ENCODE measurements at places on chromosomes 11 and 22.

DNA sequence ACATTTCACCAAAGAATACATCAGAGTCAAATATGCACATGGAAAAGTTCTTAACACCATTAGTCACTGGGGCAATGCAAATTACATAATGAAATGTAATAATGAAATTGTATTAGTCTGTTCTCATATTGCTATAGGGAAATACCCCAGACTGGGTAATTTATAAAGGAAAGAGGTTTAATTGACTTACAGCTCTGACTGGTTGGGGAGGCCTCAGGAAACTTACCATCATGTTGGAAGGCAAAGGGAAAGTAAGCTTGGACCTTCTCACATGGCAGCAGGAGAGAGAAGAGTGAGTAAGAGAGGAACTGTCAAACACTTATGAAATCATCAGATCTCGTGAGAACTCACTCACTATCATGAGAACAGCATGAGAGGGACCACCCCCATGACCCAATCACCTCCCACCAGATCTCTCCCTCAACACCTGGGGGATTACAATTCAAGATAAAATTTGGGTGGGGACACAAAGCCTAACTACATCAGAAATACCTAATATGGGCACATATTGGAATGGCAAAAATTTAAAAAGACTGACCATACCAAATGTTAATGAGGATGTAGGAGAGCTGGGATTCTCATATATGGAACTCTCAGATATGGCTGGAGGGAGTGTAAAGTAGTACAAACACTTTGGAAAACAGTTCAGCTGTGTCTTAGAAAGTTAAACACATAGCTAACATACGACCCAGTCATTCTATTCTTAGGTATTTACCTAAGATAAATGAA is 65.1 kb upstream of the CD44 start:
- DNase-seq = no peak

DNA sequence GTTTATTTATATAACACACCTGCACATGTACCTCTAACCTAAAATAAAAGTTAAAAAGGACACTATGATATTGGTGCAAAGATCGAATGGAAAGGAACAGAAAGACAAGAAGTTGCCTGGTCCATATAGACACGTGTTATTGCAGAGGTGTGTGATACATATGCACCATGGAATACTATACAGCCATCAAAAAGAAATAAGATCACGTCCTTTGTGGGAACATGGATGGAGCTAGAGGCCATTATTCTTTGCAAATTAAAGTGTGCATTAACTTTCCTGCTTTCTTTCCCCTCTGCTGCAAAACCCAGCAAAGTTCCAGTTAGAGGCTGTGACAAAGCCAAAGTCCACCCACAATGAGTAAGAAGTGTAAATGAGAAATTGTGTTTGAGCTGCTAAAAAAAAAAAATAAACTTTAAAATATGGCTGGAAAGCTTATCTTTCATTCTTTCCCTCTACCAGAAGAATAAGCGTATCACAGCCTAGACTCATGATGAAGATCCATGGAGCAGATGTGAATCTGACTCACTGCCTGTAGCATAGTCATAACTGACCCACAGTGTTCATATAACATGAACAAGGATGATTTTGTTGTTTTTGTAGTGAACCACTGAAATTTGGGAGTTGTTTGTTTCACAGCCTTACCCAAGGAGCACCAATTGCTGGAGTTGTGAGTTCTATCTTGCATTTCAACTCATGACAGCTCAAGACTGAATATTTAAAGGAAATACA is 9.6 kb downstream of the OR52K1 start:
- no peak for DNase-seq

DNA sequence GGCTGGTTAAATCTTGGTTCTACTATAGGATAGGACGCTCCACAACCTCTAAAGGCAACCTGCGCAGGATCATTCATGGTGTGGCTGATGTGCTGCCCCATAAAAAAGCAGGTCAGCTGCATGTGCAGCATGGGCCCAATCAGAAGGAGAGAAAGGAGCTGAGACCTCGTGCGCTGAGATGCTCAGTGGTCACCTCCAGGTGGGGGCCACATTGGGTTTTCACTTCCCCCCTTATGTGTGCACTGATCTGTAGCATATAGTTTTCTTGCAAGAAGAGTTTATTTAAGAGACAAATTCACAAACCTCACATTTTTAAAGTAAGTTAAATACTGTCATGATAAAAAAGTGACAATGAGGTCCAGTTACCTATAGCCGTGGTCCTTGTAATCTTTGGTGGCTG is 24.3 kb downstream of the SERPIND1 start:
- no peak for DNase-seq

GRCh38 chr11:57320719-57321387 is 3.9 kb downstream of the TNKS1BP1 start:
- no peak for DNase-seq

- DNase-seq = no peak
Measured at GRCh38 chr11:92607969-92608722, 361.3 kb upstream of the MTNR1B start.

- DNase-seq = no peak
Measured at GRCh38 chr11:74462631-74463030, 4.7 kb downstream of the KCNE3 start.

DNA sequence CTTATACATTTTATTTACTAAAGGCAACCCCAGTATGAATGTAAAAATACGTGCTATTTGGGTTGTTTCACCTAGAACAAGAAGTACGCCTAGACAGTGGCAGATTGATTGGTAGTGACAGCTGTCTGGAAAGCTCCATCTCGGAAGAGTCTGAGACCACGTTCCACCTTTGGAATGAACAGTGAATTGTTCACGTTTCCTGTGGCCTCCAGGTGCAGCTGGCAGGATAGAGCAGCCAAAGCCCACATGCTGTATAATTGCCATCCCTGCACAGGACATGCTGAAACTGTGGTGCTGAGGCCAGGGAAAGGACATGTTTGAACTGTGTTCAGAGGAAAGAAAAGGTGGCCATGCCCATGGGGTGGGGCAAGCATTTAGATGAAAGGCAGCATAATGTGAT is 218.7 kb upstream of the MTNR1B start:
- no peak for DNase-seq

GRCh38 chr11:58179648-58180047 is 9.2 kb upstream of the OR9Q2 start:
- no peak for DNase-seq

DNA sequence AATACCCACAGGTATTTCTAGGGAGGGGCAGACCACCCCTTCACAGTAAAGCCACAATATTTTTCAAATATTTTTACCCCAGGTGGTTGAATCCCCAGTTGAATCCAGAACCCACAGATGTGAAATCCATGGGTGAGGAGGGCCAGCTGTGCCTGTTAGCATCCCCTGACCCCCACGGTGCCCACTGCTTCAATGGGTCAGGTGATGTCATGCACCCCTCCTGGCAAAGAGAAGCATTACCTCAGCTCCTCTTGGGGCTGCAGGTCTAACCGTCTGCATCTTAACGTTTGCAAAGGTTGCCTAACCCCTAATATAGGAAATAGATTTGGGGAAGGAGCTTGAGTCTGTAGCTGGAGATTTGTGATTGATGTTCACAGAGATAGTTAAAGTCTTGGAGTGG is 24.7 kb upstream of the IL17RA start:
- DNase-seq = no peak

- DNase-seq = no peak
Measured at GRCh38 chr22:42596863-42597530, 17.7 kb downstream of the POLDIP3 start.

GRCh38 chr11:75264356-75264755 is 23.8 kb downstream of the TPBGL start:
- DNase-seq = no peak

DNA sequence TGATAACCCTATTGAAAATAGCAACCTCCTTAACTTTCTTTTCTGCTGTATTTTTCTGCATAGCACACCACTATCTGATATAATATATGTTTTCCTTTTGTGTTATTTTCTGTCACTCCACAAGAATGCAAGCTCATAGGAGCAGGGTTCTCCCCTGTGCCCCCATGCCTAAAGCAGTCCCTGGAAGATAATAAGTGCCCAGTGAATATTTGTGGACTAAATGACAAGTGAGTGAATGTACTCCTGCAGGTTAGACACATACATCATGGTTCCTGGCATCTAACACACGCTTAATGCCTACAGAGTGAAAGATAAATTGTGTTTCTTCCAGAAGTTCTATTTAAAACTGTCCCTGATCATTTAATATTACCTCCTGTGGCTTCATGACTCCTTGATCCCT is 23.9 kb upstream of the OR9Q2 start:
- no peak for DNase-seq

DNA sequence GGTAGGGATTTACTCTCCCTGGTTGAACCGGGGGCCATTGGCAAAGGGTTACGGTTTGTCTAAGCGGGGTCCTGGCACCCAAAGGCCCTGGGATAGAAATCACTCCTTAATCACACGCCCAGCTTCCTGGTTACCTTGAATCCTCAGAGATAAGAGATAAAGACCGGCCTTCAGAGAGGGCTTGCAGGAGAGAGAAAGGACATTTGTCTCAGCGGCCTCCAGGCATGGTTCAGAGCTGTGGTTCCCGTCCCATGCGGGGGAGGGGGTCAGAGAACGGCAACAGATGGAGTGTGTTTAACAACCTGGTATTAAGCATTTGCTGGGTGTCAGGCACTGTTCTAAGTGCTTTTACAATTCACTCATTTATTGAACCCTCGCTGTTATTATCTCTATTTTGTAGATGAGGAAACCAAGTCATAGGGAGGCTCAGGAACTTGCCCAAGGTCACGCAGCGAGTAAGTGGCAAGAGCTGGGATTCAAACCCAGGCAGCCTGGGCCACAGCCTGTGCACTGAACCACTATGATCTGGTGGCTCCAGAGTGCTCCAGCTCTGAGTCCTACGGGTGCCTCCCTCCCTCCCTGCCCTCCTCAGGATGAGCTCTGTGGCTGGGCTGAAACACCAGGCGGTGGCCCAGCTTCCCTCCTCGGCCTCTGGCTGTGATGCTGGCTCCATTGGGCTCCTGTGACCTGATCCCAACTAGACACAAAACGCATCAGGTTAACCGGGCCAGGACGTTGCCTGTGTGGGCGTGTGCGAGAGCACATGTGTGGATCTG is 18.6 kb downstream of the LRRC10B start:
- DNase-seq = no peak

- no peak for DNase-seq
Measured at GRCh38 chr11:125448136-125448535, 47.9 kb downstream of the FEZ1 start.

- DNase-seq = no peak
Measured at GRCh38 chr11:29272019-29272654, 744.7 kb downstream of the KCNA4 start.

DNA sequence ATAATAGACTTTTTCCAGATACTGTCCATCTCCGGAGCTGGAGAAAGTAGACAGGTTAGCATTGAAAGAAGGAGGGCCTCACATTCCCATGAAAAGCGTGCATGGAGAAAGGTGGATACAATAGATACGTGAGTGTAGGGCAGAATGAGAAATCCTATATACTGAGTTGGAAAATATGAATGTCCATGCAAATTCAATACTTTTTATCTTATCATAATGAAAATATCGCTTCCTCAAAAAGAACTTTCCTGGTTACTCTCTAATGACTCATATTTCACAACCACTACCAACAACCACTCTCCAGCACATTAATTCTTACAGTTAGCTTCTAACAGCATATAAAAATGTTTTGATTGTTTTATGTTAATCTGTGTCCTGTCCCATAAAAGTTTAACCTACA is 22.0 kb upstream of the MS4A6A start:
- no peak for DNase-seq

- DNase-seq = no peak
Measured at GRCh38 chr11:85898456-85898855, 43.3 kb downstream of the CCDC83 start.

- no peak for DNase-seq
Measured at GRCh38 chr11:134052395-134052987, 16.4 kb upstream of the JAM3 start.

- no peak for DNase-seq
Measured at GRCh38 chr22:28375761-28376534, 303.7 kb downstream of the TTC28 start.

GRCh38 chr11:63813563-63814382 is 517 bp downstream of the SPINDOC start:
- DNase-seq = no peak

DNA sequence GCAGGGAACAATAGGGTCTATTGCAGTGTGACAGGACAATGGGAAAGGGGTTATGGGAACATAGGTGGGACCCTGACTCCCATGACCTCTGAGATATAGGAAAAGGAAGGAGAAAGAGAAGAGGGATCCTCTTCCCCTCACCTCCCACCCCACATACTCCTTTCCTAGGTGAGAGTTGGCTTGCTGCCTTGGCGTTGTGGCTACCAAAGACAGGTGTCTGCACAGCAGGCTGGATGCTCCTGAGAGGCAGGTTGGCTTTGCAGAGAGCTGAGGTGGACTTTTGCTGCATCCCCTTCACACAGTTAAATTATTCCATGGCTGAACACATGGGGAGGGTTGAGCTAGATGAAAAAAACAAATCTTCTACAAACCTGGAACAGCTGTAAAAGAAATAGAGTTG is 80.7 kb downstream of the SYT9 start:
- DNase-seq = no peak

DNA sequence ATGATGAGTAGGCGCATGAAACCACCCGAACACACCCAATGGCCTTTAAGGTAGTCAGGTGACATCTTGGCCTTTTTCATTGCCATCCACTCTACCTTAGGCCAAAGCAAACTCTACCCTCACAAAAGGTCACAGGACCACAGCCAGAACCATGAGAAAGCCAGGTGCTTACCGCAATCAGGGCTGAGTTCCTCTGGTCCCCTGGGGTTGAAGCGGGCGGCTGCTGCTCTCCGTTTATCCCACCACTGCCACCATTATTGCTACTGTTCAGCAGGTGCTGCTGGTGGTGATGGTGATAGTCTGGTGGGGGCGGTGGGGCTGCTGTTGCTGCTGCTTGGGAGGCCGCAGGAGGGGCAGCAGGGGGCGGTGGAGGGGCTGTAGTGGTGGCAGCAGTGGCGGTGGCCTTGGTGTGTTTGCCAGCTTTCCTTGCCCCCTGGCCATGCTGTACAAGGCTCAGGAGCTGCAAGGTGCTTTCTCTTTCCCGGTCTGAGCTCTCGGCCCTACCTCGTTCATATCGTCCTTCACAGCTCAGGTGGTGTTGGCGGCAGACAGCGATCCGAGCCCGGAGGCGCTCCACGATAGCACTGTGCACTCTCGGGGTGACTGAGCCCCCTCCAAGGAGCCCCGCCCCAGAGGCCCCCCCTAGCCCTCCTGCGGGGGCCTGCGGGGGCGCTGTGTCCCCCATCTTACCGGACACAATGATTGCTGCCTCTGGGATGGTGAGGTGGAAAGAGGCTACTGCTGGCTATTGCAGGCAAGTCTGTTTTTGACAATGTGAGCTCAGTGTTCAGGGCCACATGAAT is 1.6 kb downstream of the MAML2 start:
- peak; percentile 52 for DNase-seq

- peak; percentile 41 for DNase-seq
Measured at GRCh38 chr11:70397983-70398833, at the start of gene CTTN. Gene CTTN, plus strand, starts transcription at chr11:70398529. Its CDS starts 8,769 bp downstream, at chr11:70407298.

- DNase-seq = no peak
Measured at GRCh38 chr11:39434466-39434865, 2025.0 kb downstream of the LRRC4C start.

- no peak for DNase-seq
Measured at GRCh38 chr11:16815047-16815767, 76.8 kb downstream of the C11orf58 start.

- DNase-seq = no peak
Measured at GRCh38 chr11:134244593-134244992, 8.6 kb downstream of the THYN1 start.

Measured in effector memory CD4-positive, alpha-beta T cell (primary cell).